IPS DF 6.9 (cell line): ENCODE measurements at places on chromosomes 1 and 21.

- DNase-seq: no peak
Observed at GRCh38 chr1:112731451-112731850, 16.3 kb upstream of the PPM1J start.

DNA sequence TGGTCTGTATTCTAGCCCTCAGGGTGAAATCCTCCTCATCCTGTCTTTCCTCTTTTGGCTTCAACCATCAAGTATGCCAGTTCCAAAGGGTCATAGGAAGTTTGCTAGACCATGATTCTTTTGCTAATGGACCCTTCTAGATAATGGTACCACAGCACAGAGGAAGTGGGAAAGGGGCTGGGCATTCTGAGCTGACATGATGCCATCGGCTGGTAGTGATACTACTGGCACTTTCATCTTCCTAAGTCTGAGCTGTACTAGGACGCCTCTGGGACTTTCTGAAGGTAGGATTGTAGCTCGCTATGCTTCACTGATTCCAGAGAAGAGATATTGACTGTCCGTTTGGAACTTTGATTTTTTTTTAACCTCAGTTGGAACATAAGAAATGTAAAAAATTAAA is 11.4 kb downstream of the FASLG start:
- no peak for DNase-seq

GRCh38 chr1:44619261-44619900 is 54.9 kb downstream of the TMEM53 start:
- DNase-seq: no peak

DNA sequence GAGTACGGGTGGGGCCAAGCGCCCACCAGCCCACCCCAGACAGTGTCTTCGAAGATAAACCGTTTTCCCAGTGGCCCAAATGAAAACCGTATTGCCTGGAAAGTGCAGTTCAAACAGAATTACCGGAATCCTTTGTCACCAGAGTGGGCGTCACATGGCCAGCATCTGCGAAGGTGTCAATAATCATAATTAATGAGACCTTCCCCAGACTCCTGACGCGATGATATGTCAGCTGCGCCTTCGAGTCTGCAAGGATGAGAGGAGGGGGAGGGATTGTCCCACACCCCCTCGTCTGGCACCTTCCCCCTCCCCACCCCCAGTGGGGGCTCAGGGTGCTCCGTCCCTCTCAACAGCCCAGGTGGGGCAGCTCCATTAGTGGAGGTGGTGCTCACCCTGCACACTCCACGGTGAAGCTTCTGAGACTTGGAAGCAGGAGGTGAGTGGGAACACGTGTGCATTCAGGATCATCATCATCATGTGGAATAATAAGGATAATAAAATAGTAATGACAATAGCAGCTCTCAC is 215.1 kb downstream of the PTPRU start:
- DNase-seq: no peak

DNA sequence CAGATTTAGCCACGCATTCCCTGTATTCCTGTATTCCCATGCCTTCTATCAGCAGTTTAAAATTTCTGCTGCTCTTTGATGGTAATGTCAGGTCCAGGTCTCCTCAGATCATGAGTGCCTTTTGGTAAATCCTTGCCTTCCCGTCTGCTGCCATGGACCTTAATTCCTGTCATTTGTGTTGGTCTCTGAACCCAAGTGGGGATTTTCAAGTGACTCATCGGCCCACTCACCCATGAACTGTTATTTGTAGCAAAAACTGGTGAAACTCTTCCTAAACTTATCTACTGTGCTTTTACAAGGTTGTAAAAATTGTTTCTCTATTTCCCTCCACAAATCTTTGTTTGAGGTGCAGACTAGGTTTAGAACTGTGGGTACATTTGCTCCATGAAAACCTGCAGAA is 47.4 kb downstream of the ACTN2 start:
- DNase-seq: no peak

GRCh38 chr21:28132713-28133112 is 860.0 kb downstream of the LTN1 start:
- no peak for DNase-seq
